Adrenal gland (tissue), 19 donors: ENCODE measurements at places on chromosomes 6 and 20. TPM values are rescaled to one million over a fixed set of nuclear protein-coding genes. Genes with fewer than 3 reads are reported as not detected.

IPCEF1 gene
- total RNA-seq, result not detected

TBCC gene
- total RNA-seq, result 19.5 TPM

KHDC1L gene
- not detected for total RNA-seq

CHRNA4 gene
- total RNA-seq, result not detected

LGSN gene
- total RNA-seq, result not detected

CLIC5 gene
- total RNA-seq, result 2.0 TPM

LHFPL5 gene
- 0.14 TPM for total RNA-seq

WFDC2 gene
- not detected for total RNA-seq

C6orf15 gene
- not detected for total RNA-seq

MRPS10 gene
- total RNA-seq, result 34.3 TPM

CYP24A1 gene
- not detected for total RNA-seq

CALHM5 gene
- total RNA-seq, result 1.6 TPM

ZBTB12 gene
- total RNA-seq, result 3.3 TPM

SH3BGRL2 gene
- total RNA-seq, result 7.8 TPM

MRPL18 gene
- total RNA-seq, result 88.6 TPM

PRKN gene
- 15.1 TPM for total RNA-seq

C20orf96 gene
- total RNA-seq, result 9.3 TPM
